ENCODE measurements at places on chromosomes 6 and 20.

- DNase-seq: no peak
Observed at GRCh38 chr20:49340161-49340966, 62.5 kb upstream of the ZNFX1 start.

DNA sequence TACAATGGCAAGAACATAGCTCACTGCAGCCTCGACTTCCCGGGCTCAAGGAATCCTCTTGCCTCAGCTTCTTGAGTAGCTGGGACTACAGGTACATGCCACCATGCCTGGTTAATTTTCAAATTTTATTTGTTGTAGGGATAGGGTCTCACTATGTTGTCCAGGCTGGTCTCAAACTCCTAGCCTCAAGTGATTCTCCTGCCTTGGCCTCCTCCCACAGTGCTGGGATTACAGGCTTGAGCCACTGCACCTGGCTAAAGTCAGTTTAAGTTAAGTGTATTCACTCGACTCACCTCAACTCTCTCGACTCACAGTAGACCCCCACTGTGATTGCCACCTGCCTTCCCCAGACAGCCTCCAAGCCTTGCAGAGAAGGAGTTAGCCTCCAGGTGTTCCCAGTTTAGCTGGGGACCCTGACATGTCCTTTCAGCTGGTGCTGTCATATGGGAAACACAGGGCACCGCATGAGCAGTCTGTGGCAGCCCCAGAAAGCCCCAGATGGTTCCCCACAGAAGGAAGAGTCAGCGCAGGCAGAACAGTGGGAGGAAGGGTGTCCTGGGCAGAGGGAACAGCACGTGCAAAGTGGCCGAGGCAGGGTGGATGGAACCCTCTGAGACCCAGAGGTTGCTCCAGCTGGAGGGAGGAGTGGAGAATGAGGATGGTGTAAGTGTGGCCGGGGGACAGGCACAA, 40.4 kb downstream of the CEBPB start:
- no peak for DNase-seq

DNA sequence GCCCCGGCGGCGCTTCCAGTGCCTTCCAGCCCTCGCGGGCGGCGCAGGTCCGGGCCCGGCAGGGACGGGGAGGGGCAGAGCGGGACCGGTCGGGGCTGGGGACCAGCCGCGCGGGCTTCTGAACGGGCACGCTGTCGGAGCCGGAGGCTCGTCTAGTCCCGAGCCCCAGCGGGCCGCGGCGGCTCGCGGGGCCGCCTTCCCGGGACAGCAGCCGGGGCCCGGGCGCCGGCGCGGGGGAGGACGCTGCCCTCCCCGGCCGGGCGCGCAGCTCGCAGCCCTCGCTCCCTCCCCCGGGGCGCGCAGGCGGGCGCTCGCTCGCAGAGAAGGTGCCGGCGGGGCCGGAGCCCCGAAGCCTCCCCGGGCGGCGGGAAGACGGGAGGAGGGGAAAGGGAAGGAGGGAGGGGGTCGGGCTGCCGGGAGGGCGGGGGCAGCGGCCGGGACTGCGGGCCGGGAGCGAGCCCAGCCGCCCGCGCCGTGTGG, 696 bp upstream of the SIRPA start:
- peak; percentile 45 for DNase-seq

- no peak for DNase-seq
Observed at GRCh38 chr6:4516206-4516605, 260.0 kb upstream of the CDYL start.

- no peak for DNase-seq
Observed at GRCh38 chr6:150029749-150030148, 4.4 kb upstream of the RAET1L start.

GRCh38 chr6:68732423-68732822, 97.3 kb downstream of the ADGRB3 start:
- no peak for DNase-seq
